Left cardiac atrium (tissue), 4 donors: ENCODE measurements at places on chromosomes 6 and 20. TPM values are rescaled to one million over a fixed set of nuclear protein-coding genes. Genes with fewer than 3 reads are reported as not detected.
A peak's percentile ranks its signal among the peaks of the same experiment; 100 is the strongest.

BTN1A1 gene
- not detected for total RNA-seq

PRSS16 gene
- 0.88 TPM for total RNA-seq

BEND6 gene
- total RNA-seq = 1.2 TPM

SMLR1 gene
- total RNA-seq = not detected

- no peak for DNase-seq
Observed at GRCh38 chr20:45404438-45404837, 3.7 kb upstream of the DBNDD2 start.

DNA sequence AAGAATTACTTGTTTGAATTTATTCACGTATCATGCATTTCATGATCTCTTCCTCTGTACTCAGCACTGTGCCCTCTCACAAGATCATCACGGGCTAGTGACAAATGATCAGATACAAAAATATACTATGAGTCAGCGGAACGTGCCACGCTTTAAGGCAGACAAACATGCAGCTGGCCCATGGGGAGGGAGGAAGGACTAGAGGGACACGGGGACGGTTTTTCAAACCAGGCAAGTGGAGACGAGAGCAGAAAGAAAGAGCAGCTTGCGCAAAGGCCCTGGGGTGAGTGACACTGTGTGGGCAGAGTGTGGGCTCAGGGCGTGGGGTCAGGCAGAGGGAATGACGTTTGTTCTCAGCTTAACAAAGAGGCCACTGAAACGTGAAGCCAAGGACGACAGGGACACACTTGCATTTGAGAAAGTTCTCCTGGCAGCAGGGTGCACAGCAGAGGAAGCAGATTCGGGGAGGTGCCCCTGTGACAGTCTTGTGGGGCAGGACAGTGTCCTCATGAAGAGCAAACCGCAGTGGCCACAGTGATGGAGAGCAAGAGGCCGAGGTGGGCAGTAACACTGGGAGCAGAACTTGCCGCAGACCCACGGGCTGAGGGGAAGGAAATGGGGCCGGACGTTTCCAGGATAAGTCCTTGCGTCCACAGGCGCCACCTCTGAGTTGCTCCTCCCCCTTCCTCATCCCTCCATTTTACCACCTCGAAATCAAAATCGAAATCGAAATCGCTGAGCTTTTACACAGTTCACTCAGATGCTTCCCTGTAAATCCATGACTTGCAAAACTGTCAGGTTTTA, 6.9 kb upstream of the RPS6KA2 start:
- no peak for DNase-seq

DNA sequence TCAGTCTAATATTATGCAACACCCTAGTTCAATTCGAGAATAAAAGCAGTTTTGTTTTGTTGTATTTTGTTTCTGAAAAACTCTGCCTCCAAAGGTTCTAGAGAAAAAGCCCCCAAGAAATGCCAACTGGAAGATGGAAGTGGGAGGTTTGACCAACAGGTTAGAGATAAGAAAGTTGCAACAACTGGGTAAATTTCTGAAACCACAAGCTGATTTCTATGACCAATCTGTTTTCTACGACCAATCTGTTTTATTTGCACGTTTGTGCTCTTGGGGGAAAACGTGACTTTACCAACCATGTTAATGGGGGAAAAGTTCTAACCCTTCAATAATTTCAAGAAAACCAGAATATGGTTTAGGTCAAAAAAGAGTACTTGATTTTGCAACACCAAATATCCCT, 173.2 kb downstream of the PDE7B start:
- DNase-seq = no peak

- DNase-seq = no peak
Observed at GRCh38 chr20:33176101-33176500, 8.1 kb downstream of the BPIFA2 start.

- DNase-seq = peak; percentile 74
Observed at GRCh38 chr20:50655311-50655880, 35.9 kb downstream of the RIPOR3 start.

GRCh38 chr6:150880336-150880735, 14.8 kb downstream of the MTHFD1L start:
- DNase-seq = no peak

- no peak for DNase-seq
Observed at GRCh38 chr6:34515473-34516387, 40.4 kb downstream of the SPDEF start.

GRCh38 chr20:46268131-46268614, 40.1 kb downstream of the CDH22 start:
- DNase-seq = no peak

GRCh38 chr20:35179292-35180212, 7.7 kb downstream of the PROCR start:
- DNase-seq = no peak

DNA sequence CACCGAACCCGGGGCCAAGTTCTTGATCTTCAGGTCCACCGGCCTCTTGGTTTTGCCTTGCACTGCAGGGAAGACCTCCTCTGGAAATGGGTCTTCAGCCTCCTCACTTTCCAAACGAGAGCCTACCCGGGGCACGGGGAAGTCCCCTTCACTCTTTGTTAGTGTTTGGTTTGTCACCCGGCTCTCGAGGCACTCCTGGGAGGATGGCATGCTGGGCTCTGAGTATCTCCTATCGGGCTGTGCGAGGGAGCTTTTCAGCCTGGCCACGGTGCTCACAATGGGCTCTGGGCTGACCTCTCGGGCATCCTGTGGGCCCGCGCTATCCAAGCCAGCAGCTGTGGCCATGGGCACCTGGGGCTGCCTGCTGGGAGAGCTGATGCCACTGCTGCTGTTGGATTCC, 8.1 kb downstream of the TAGAP start:
- no peak for DNase-seq
